ENCODE measurements at places on chromosomes 11 and 22.

DNA sequence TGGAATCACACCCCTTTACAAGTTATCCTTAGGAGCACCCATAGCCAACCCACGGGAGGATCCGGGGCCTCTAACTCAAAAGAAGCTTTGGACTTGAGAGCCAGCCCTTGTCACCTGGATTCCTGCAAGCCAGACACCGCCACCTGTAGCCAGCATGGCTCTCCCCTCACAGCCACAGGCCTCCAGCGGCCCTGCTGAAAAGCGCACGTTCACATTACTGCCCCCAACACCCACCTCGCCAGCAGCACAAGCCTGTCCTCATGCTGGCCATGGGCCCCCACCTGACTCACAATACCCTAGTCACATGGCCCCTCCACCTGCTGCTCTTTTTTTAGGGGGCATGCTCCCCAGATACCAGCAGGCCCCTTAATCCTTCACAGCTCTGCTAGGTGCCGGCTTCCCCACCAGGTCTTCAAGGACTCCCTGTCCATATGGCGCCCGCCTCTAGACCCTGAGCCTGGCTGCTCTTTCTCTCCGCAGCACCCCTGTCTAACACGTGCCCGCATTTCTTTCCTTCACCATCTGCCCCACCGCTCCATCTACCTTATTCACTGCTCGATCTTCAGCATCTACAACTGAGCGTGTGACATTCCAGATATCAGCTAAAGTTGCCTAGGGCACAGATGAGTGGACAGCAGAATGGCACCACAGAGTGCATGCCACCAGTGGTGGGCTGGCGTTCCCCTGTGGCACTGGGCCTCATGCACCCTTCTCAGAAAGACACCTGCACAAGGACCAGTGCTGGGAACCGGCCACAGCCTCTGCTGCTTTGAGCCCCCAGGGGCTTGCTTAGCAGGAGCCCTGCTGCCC lies 6.6 kb downstream of the CARS1 start:
- DNase-seq = no peak

GRCh38 chr22:19719488-19720021 lies 3.8 kb upstream of the GP1BB start:
- DNase-seq = no peak

DNA sequence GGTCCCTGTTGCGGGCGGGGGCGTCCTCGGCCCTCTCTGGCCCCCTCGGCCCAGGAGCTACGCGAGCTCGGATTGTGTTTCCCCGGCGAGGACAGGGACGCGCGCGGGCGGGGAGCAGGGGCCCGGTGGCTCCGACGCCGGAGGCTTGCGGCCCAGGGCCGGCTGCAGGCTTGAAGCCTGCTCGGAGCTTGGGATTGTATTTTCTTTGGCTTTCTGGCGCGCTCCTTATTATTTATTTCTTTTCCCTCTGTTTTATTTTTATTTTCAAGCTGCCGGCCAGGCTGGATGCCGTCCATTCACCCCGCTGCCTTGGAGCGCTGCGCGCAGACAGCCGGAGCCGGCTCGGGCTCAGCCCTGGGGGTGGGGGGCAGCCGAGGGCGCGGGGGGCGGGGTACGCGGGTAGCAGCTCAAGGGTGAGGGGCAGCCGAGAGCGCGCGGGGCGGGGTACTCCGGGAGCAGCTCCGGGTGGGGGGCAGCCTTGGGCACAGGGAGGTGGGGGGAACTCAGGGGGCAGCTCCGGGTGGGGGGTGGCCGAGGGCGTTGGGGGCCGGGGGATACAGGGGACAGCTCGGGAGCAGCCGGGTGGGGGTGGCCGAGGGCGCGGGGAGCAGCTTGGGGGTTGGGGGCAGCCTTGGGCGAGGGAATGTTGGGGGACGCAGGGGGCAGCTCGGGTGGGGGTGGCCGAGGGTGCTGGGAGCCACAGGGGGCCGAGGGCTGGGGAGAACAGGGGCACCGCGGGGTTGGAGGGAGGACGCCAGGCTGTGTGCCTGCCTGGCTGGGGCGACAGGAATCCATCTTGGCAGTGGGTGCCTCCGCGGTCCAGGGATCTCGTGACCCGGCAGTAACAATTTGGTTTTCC lies 42.7 kb downstream of the KCNJ1 start:
- no peak for DNase-seq

DNA sequence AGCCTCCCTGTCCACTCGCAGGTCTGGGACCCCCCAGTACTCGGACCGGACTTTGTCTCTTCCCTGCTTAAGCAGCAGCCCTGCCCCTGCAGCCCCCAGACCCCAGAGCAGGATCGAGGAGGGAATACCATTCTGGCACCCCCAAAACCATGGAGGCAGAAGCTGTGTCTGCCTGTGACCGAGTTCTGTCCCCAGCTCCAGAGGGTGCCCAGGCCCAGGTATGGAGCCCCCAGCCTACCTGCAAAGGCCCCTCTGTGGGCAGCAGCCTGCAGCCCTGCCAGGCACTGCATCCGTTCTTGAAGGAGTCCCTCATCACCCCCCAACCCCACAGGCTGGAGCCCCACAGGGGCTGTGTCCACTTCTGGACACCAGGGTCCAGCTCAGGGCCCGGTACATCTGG lies 163.8 kb downstream of the BRD1 start:
- no peak for DNase-seq

GRCh38 chr11:92528001-92528400 lies 303.4 kb downstream of the FAT3 start:
- no peak for DNase-seq

- no peak for DNase-seq
These were observed 150.2 kb downstream of the SNX19 start for GRCh38 chr11:130765951-130766649.

GRCh38 chr11:12801976-12802375 lies 127.8 kb downstream of the TEAD1 start:
- DNase-seq = no peak

GRCh38 chr11:112656772-112657428 lies 304.3 kb upstream of the NCAM1 start:
- no peak for DNase-seq

DNA sequence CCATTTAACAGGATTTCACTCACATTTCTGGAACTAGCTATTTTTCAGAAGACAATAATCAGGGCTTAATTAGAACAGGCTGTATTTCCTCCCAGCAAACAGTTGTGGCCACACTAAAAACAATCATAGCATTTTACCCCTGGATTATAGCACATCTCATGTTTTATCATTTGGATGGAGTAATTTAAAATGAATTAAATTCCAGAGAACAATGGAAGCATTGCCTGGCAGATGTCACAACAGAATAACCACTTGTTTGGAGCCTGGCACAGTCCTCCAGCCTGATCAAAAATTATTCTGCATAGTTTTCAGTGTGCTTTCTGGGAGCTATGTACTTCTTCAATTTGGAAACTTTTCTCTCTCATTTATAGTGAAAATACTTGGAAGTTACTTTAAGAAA lies 9.2 kb downstream of the PRSS23 start:
- no peak for DNase-seq

DNA sequence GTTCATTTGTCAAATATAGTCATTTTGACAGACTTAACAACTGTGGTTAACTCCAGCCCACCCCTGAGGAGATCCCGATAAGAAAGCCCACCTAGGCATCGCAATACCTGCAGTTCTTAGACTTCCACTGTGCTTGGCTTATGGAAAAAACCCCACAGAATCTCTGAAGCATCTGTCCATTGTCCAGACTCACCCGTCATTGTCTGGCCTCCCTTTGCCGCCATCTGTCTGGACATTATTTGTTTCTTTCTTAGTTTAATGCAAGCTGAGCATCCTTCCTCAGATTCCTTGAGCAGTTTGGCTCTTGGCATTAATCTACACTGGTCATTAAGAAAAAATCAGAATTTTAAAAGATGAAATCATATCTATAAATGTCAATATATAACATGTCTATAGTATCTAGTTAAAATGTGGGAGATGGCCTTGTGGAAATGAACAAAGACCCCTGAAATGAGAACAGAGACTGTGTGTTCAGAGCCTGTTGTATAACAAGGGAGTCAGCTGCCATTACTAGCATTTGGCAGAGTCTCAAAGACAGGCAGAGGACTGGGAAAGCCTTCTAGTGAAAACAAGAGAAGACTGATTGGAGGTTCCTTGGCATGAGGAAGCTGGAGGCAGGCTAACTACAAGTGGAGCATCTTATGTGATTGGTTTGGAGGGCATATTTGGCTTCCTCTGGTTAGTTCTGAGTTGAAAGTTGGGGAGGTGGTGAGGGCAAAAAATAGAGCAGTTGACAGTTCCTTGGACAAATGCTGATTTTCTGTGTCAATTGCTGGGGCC lies 80.4 kb downstream of the SPON1 start:
- DNase-seq = no peak

DNA sequence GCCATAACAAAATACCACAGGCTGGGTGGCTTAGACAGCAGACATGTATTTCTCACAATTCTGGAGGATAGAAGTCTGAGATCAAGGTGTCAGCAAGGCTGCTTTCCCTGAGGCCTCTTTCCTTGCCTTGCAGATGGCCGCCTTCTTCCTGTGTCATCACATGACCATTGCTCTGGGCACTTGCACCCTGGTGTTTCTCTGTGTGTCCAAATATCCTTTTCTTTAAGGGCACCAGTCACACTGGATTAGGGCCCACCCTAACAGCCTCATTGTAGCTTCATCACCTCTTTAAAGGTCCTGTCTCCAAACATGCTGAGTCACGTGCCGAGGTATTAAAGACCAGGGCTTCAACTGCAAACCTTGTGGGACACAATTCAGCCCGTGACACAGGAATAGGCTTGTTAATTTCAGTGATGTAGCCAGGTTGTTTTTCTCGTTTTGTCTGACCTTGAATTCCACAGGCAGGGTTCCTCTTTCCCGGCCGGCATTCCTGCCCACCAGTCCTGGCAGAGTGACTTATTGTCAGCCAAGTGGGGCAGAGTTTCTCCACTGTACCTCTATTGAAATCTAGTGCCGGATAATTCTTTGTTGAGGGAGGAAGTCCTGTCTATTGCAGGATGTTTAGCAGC lies 100.1 kb downstream of the KCNQ1OT1 start:
- DNase-seq = no peak

GRCh38 chr11:35477901-35478300 lies 47.5 kb downstream of the PAMR1 start:
- no peak for DNase-seq

DNA sequence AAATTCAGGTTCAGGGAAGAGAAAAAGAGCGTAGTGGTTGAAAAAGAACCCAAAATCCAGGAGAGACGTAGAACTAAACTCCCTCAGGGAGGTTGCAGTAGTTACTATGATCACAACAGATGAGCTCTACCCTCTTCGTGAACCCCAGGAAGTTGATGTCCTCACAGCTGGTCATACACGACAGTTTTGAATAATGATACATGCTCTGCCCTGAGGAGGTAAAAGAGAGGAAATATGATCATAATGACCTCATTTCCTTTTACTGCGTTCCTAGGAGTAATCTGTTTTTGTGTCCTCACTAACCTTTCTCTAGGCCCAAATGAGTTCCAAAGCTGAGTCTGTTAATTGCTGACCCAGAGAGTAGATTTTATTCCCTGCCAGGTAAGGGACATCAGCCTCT lies 1.3 kb downstream of the PATE2 start:
- DNase-seq = no peak

- DNase-seq = peak; percentile 82
These were observed 562.5 kb downstream of the MN1 start for GRCh38 chr22:27238935-27239510.

DNA sequence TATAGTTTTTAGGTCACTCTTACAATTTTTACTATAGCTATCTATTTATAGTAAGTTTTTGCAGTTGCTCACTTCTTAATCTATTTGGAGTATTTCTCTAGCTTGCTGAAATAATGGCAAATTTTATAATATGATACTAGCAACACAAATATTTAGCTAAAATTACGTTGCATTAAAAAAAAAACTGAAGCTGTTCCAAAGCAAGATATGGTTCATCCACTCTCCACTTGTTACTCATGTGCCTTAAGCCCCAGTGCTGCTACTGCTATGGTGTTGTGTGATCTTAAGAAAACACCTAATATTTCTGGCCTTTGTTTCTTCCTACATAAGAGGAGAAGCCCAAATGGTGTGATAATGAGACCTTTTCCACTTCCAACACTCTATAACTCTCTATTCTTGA lies 479 bp downstream of the MMP3 start:
- DNase-seq = no peak

DNA sequence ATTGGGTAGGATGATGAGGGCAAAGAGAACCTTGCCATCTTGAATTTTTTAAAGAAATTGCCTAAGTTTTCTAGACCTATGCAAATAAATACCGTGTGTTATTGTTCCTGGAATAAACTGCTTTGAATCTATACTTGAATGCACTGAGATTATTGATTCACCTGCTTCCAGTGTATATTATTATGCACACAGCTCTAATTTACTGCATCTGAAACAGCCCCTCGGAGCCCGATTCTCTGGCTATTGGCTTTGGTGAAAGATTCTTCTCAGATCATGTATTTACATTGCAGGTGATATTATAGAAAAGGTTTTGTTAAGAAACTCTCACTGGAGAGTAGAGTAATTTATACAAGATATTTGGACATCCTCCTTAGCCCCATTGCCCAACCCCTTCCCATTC lies 254.2 kb downstream of the TENM4 start:
- DNase-seq = no peak

DNA sequence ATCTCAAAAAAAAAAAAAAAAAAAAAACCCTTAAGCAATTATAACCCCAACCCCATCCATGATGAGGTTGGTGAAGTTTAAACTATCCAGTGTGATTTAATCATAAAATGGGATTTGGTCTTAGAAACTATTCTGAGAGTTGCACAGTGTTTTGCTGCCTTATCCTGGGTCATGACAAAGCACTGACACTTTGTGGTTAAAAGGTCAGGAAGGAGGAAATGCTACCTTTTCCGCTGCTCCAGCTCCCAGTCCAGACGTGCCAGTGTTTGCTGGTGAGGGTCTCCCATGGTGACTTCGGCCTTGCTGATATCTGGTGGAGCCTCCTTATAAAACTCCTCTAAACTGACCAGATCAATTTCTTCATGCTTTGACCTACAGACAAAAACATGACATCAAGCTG lies 14.5 kb downstream of the THOC5 start:
- no peak for DNase-seq

DNA sequence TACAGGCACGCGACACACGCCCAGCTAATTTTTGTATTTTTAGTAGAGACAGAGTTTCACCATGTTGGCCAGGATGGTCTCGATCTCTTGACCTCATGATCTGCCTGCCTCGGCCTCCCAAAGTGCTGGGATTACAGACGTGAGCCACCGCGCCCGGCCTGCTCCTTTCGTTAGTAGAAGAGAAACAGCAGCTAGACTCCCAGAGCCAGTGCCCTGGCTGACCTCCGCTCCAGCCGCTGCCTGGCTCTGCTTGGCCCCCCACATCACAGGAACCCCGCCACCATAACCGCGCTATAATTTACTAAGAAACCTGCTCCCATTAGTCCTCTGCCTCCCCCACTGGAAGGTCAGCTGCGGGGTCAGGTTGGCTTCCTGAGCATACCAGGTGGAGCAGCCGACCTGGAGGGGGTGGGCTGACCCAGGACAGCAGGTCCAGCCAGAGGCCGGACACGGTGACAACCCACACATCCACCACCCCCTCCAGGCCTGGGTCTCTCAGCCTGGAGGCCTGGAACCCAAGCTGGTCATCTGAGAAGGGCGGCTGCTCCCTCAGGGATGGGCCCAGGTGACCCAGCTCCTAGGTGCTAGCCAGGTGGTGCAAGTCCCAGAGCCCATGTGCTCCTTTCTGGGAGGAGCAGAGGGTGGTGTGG lies 7.5 kb upstream of the POLDIP3 start:
- DNase-seq = no peak

- no peak for DNase-seq
These were observed 30.8 kb downstream of the SBF1 start for GRCh38 chr22:50443801-50444625.

- DNase-seq = no peak
These were observed 698.1 kb downstream of the NTM start for GRCh38 chr11:132068556-132068955.
